ENCODE measurements at places on chromosomes 7 and 10. TPM values are rescaled to one million over a fixed set of nuclear protein-coding genes. Genes with fewer than 3 reads are reported as not detected.
A peak's percentile ranks its signal among the peaks of the same experiment; 100 is the strongest.

DNA sequence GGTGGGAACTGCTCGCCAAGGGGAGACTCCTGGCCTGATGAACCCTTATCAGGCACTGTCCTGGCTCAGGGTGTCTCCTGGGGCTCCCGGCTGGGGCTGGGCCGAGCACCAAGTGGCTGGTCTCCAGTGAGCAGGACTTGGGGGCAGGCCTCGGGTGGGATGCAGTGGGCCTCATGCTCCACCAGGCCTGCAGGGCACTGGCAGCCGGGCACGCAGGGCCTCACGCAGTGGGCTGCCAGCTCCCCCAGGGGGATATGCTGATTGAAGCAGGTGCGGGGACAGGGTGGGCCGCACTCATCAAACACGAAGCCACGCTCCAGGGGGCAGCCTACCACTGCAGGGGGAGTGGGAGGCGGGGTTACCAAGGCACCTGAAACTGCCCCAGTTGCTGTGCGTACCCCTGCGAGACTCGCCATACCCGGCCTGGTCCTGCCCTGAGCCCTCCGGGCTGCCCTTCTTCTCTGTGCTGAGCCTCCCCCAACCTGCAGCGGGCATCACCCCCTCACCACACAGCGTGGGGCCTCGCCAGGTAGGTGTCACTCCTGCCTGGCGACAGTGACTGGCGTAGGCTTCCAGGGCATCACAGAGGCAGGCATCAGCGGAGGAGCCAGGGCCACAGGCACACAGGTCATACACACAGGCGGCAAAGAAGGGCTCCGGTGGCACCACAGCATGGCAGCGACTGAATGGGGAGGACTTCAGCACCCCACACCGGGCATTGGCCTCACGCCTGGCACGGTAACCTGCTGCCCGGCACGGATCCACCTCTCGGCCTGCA lies 14.5 kb downstream of the ATP6V1F start:
- DNase-seq, result no peak

DNA sequence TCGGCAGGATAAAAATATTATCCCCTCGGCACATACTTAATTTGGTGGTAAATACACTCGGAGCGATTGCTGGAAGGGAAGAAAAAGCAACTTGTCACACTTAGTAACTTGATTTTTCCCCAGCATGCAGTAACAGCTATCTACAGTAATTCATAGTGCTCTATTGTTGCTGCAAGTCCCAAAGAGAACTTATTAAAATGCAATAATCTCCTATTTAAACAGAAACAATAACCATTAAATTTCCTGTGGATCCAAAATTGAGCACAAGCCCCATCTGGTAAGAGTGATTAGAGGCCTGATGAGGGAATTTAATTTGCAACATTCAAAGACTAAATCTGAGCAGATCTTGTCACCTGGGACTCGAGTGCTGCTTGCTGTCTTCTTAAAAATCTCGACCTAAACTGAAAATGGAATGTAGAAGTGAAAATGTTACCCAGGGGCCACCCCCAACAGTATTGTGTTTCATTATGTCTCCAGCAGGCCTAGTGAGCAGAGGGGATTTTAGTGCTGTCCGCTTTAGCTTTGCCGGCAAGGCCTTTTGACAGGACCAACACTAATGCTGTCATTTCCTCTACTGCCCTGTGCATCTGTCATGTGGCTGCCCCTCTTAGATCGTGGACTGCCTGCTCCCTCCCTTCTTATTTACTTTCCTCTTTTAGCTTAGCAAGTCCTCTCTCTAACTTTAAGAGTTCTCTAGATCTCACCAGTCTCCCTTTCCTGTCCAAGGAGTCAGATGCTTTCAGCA lies 639.7 kb downstream of the AUTS2 start:
- DNase-seq, result no peak

DNA sequence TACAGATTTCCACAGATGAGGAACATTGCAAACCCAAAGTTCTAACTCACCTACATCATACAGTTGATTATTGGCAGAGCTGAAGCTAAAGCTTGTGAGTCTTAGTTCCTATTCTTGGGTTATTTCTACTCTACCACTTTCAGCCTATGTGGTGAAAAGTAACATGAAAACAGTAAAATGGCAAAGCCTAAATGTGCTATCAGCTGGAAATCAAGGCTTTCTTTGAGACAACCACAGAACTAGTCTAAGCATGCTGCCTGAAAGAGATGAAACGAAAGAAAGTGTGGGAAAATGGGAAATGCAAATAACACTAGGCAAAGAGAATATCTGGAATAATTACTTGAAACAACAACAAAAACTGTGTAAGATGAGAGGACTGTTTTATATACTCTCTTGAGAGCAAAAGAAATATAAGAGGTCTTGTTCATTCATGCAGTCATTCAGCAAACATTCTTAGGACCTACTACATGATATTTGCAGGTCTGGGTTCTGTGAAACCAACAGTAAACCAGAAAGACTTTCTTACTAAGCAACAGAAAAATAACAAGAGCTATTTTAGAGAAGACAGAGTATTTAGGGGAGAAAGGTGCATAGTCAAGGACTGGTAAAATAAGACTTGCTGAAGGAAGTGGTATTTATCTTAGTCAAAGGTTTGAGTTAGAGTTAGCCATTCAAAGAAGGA lies 437.1 kb downstream of the HTR7 start:
- no peak for DNase-seq

DNA sequence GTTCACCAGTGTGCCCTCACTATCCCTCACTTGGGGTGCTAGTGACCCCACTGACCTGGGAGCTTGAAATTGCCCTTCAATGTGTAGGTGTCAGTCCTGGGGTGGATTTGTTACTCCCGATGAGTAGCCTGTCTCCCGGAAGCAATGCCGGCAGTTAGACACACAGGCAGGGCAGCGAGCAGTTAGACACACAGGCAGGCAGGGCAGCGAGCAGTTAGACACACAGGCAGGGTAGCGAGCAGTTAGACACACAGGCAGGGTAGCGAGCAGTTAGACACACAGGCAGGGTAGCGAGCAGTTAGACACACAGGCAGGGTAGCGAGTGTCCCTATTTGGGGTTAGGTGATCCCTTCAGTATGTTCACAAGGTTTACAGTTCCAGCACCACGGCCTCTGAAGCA lies 44.0 kb downstream of the VWA2 start:
- DNase-seq, result no peak

- DNase-seq, result no peak
These were observed 319.5 kb upstream of the NFE2L3 start for GRCh38 chr7:25832456-25832855.

GRCh38 chr7:140342727-140343514 lies 55.4 kb downstream of the SLC37A3 start:
- DNase-seq, result peak; percentile 10

DNA sequence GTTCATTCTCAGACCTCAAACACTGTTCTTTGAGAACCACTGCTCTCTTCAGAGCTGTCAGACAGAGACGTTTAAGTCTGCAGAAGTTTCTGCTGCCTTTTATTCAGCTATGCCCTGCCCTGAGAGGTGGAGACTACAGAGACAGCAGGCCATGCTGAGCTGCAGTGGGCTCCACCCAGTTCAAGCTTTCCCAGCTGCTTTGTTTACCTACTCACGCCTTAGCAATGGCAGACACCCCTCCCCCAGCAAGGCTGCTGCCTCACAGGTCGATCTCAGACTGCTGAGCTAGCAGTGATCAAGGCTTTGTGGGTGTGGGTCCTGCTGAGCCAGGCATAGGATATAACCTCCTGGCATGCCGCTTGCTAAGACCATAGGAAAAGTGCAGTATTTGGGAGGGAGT lies 80.5 kb upstream of the CYP2C9 start:
- DNase-seq, result no peak

GRCh38 chr10:27225642-27226257 lies 14.8 kb downstream of the ACBD5 start:
- no peak for DNase-seq

GRCh38 chr10:100516847-100517246 lies 2.8 kb downstream of the SEC31B start:
- peak; percentile 49 for DNase-seq

GRCh38 chr10:113706623-113707022 lies 26.9 kb downstream of the CASP7 start:
- DNase-seq, result no peak

Gene GPR15LG
- total RNA-seq, result not detected

Gene C1QL3
- total RNA-seq, result not detected

Gene SORBS1
- 2.1 TPM for total RNA-seq

Gene MGAM2
- not detected for total RNA-seq

Gene FLNC
- total RNA-seq, result 11.2 TPM

Gene SLC26A4
- total RNA-seq, result 1.4 TPM

Gene SPDYE8
- total RNA-seq, result not detected

Data from RPMI7951 (cell line).